Stimulated activated CD4-positive, alpha-beta T cell treated with anti-CD3 and anti-CD28 coated beads, Interleukin-15, amount 100 ng/mL, for 1 hour (primary cell): ENCODE measurements at places on chromosomes 5 and 9.

GRCh38 chr5:50867140-50867539, 200.7 kb downstream of the PARP8 start:
- DNase-seq, result no peak

DNA sequence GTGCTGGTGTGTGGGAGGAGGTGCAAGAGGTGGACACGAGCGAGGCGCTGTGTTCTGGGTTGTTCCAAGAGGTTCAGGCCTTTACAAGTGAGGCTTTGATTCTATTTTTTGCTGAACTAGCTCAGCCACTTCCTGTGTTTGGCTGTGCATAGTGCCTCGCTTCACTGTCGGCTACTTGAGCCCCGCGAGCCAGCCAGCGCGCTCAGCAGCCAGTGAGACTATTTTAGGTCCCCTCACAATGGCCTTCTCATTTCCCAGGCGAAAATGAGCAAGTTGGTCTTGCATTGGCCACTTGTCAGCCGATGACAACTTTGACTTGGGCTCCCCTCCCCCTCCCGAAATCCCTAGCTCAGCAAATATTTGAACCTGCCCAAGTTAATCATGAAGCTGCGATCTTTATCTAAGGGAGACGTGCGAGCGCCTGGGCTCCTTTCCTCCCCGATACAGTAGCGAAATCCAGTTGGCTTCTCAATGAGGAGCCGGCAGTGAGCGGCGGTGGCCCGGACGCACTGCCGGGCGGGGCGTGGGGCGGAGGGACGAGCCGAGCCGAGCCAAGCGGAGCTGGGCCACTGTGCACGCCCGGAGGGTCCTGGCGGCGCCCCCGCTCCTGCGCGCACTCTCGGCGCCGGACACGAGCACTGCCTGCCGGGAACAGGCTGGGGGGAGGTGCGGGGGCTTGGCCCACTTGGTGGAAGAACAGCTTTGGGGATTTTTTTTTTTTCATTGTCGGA, 72.6 kb downstream of the PIK3R1 start:
- peak; percentile 21 for DNase-seq

GRCh38 chr5:170067152-170067551, 38.5 kb upstream of the FOXI1 start:
- DNase-seq, result no peak

- DNase-seq, result no peak
Measured at GRCh38 chr9:98084396-98084795, 27.9 kb downstream of the NANS start.

DNA sequence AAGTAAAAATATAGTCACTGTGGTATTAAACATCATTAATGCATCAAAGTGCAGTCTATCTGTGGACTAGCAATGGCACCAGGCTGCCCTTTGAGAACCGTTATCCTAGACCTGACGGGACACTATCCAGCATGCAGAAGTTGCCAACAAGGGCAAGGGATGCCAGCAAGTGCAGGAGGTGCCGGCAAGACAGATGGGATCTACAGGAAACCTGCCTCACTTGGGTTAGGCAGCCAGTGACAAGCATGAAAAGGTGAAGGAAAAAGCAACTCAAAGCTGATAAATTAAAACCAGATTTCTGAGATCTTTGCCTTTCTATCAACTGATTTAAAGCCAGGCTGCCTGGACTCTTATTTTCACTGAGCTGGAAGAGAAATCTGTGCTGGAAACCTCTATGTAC, 315.2 kb upstream of the PDE4D start:
- no peak for DNase-seq

DNA sequence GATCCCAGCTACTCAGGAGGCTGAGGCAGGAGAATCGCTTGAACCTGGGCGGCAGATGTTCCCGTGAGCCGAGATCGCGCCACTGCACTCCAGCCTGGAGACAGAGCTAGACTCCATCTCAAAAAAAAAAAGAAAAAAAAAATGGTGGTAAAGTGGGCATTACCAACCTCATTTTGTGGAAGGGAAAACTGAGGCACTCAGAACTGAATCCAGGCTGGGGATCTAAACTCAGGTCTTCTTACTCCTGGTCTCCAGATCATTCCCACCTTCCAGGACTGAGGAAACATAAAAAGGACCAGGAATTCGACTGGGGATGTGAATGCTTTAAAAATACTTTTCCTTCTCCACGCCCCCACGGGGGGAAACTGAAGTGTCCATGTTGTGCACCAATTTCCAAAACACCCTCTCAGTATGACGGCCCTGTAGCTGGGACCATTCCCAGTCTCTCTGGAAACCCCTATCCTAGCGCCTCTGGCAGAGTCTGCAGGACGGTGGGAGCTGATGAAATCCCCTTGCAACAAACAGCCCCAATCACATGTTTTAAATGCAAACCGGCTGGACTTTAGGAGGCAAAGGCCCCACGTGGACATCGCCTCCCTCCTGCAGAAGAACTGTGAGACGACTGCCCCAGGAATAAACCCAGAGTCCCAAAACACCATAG, 8.9 kb upstream of the AKNA start:
- no peak for DNase-seq

DNA sequence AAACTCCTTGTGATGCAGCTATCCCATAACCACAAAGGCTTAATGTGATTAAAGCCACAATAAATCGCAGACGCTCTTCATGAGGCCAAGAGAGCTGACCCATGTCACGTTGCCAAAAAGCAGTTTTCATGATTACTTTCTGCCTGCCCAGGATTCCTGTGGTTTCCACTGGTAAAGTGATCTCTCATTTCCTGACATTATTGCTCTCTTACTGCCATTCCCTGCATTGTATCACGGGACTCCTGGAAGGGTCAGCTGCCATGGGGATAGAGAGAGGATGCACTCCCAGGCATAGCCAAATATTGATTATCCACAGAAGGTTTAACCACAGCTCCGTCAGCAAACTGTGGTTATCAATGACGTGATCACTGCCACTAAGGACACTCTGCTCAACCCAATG, 103.8 kb upstream of the SLC1A3 start:
- no peak for DNase-seq

- no peak for DNase-seq
Measured at GRCh38 chr9:35452481-35452880, 37.4 kb upstream of the RUSC2 start.

GRCh38 chr9:93809204-93809940, 145.8 kb downstream of the BARX1 start:
- DNase-seq, result no peak

DNA sequence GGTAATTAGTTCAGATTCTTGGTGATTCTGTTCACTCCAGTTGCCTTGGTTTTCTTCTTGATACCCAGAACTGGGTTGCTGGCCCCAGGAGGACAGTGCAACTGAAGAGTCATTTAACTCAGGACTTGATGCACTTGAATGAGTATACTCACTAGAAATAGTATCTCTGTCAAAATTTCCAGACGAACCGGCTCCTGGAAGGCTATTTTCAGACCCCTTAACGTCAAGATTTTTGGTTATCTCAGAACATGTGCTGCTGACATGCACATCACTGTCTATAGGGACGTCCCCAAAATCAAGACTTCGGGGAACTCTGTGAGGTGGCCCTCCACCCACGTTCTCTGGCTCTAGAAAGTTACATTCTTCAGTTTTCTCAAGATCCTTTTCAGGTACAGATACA, 56.7 kb upstream of the PCA3 start:
- DNase-seq, result no peak

DNA sequence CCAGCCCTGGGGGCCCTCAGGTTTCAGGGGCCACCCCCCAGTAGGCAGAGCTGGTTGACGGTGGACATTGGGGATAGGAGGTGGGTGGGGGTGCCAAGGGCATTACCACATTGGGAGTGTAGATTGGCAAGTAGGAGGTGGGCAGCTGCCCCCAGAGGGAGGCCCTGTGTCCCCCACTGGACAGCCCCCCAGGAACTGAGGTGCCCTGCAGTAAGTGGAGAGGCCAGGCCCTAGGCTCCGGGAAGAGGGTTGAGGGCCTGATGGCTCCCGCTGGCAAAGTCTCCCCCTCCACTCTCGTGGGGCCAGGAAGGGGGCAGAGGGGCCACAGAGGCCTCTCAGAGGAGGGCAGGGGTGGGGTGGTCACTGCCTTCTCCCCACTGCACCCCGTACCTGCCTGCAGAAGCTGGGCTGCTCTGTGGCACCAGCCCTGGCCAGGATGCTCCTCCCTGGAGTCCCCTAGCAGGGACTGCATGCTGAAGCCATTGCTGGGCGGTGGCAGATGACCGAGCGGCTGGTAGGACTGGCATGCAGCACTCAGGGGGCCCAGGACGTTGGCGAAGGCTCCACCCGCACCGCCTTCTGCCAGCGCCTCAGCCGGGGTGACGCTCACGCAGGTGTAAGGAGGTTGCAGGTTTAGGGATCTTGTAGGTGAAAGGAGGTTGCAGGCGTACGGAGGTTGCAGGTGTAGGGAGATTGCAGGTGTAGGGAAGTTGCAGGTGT, 89.6 kb upstream of the CACNA1B start:
- no peak for DNase-seq

DNA sequence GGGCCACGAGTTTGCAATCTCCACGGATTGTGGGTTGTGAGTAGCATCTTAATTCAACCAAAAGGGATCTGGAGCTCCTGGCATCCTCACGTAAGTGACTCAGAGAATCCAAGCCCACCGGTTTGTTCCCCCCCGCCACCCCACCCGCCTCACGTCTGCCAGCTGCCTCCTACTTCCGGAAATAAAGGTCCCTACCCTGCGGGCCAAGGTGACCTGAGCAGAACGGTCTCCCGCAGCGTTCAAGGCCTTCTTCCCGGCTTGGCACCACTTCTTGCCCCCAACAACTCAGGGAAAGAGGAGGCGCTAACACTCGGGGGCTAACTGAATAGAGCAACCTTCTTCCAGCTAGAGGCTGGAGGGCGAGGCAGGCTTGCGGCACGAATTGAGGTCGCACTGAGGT, 8.8 kb upstream of the GPRIN1 start:
- no peak for DNase-seq

- no peak for DNase-seq
Measured at GRCh38 chr5:52824827-52825226, 37.1 kb downstream of the ITGA1 start.
